ENCODE measurements at places on chromosomes 11 and 22.

- no peak for DNase-seq
Measured at GRCh38 chr11:112085822-112086421, 634 bp downstream of the TIMM8B start.

DNA sequence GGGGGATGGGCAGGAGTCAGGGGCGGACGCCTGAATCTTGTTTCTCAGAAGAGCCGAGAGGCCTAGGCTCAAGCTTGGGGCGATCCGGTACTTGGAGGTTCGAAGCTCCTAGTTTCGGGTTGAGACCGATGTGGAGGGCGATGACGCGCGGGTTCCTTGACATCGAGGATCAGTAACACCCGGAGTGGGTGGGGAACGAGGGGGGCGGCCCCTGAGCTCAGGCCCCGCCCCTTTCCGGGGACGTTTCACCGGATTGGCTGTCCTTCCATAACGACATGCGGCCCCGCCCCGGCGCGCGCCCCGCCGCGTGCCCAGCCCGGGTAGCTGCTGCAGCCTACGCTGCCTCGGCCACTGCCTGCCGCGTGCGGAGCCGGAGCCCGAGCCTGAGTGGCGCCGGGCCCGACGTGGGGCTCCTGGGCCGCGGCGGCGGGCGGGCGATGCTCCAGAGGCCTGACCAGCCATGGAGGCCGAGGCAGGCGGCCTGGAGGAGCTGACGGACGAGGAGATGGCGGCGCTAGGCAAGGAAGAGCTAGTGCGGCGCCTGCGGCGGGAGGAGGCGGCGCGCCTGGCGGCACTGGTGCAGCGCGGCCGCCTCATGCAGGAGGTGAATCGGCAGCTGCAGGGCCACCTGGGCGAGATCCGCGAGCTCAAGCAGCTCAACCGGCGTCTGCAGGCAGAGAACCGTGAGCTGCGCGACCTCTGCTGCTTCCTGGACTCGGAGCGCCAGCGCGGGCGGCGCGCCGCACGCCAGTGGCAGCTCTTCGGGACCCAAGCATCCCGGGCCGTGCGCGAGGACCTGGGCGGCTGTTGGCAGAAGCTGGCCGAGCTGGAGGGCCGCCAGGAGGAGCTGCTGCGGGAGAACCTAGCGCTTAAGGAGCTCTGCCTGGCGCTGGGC lies at the start of gene CCDC85B:
CCDC85B (plus strand) TSS at position 350 of the 895 bp plus-strand sequence; CDS start at position 461, 111 bp downstream.
- peak; percentile 95 for DNase-seq

DNA sequence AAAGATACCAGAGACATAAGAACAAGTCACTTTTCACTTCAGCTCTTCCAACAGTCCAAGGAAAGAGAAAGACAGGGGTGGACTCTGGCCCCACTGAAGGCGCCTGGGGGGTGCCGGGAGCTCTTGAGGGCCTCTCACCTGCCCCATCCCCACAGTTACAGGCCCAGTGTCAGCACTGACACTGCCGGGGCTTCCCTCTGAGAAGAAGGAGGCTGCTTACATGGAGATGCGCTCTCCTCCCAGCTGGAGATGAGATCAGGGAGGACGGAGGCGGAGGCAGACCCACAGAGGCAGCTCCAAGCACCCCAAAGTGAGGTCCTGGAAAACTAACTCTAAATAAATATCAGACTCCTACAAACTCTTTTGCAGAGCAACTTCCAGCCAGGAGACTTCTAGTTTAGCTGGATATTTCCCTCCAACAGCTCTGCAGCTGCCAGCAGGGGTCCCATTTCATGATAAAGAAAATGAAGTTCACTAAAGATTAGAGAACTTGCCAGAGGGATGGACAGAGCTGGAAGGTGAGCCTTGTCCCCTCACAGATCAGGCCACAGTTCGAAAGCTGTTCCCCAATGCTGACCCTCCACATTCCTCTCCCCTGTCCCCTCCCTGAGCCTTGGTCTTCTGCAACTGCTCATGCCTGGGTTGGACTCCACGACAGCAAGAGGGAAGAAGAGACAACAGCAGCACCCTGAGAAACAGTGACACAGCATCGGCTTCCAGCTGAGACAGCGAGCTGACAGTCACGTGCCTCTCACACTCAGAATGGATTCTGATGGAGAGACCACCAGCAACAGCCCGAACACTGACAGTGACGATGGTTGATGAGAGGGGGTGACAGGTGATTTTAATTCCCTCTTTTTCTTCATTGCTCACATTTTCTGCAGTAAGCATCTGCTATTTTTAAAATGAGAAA lies 5.8 kb downstream of the CARS1 start:
- DNase-seq, result no peak

GRCh38 chr11:30917859-30918478 lies 331.8 kb upstream of the MPPED2 start:
- no peak for DNase-seq

- DNase-seq, result no peak
Measured at GRCh38 chr11:128714881-128715280, 21.0 kb downstream of the FLI1 start.

DNA sequence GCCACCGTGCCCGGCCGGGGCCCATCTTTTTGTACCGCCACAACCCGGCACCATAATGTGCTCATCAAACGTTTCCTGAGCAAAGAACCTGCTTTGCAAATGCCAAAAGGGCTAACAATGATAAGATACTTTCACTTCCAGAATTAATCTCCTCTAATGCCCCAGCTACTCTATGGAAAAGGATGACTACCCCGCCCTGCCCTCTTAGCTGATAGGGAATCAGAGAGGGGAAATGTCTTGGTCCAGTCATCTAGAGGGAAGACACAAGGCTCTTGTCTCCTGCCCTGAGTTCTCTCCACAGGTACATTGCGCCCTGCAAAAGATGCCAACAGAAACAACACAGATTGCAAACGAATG lies 586 bp downstream of the TTLL1 start:
- DNase-seq, result no peak

- no peak for DNase-seq
Measured at GRCh38 chr11:75014129-75014528, 25.4 kb downstream of the NEU3 start.
